Transverse colon (tissue), 4 donors: ENCODE measurements at places on chromosomes 4 and X. TPM values are rescaled to one million over a fixed set of nuclear protein-coding genes. Genes with fewer than 3 reads are reported as not detected.

Gene HTN3
- total RNA-seq: not detected

GRCh38 chrX:151006410-151007109 is 23.4 kb downstream of the HMGB3 start:
- no peak for DNase-seq

- no peak for DNase-seq
Observed at GRCh38 chr4:168528131-168528949, 31.5 kb downstream of the PALLD start.

- peak; percentile 85 for DNase-seq
Observed at GRCh38 chrX:48631376-48632090, 34.2 kb downstream of the WDR13 start.

Gene ARL13A
- not detected for total RNA-seq

Gene TENM3
- 4.4 TPM for total RNA-seq

GRCh38 chrX:16466640-16467432 is 183.1 kb upstream of the S100G start:
- no peak for DNase-seq

- no peak for DNase-seq
Observed at GRCh38 chrX:143934542-143934941, 50.7 kb downstream of the UBE2NL start.

DNA sequence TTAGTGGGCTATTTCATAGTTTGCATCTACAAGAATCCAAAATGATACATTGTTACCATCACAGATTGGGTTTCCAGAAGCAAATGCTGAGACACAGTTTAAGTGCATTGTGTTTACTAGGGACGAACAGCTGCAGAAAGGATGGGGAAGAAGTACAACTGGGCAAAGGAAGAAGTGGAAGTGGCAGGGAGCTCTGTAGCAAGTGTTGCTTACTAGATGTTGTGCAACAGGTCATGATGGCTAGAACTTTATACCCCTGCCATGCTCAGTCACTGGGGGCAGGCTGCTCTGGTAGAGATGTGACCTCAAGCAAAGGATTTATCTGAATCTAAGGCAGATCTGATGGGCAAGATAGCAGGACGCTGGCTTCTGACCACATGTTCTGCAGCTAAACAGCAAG is 76.1 kb upstream of the EMCN start:
- no peak for DNase-seq

GRCh38 chr4:118734491-118735205 is 49.5 kb downstream of the METTL14 start:
- no peak for DNase-seq
